A549 treated with Mapracorat at 1 μM for 4 hours (cell line): ENCODE measurements at places on chromosomes 4 and X. TPM values are rescaled to one million over a fixed set of nuclear protein-coding genes. Genes with fewer than 3 reads are reported as not detected.

MTNR1A gene
- 0.36 to 1.2 TPM (median 0.58 TPM) in 5 replicates for total RNA-seq

S100P gene
- 54.2 to 116 TPM (median 104 TPM) in 5 replicates for total RNA-seq

PYURF gene
- total RNA-seq = 69.6 to 83.2 TPM (median 81.1 TPM) in 5 replicates

ADGRL3 gene
- 0.02 to 0.10 TPM (median 0.03 TPM) in 5 replicates for total RNA-seq

GABRB1 gene
- total RNA-seq = not detected in 5 replicates

TMLHE gene
- total RNA-seq = 9.3 to 10.1 TPM (median 9.9 TPM) in 5 replicates

COX7B2 gene
- not detected in 5 replicates for total RNA-seq

CT47B1 gene
- not detected in 5 replicates for total RNA-seq

NCAPG gene
- 22.1 to 28.9 TPM (median 26.7 TPM) in 5 replicates for total RNA-seq

NLGN4X gene
- 0.04 TPM in 2 of 5 replicates, not detected in the others for total RNA-seq

TKTL1 gene
- 0.10 to 0.34 TPM in 2 of 5 replicates, not detected in the others for total RNA-seq

GALNTL6 gene
- total RNA-seq = 0.08 to 0.17 TPM (median 0.10 TPM) in 4 of 5 replicates, not detected in the other

COPS4 gene
- 23.8 to 36.5 TPM (median 24.8 TPM) in 5 replicates for total RNA-seq

NAP1L2 gene
- 0.84 to 1.2 TPM (median 1.1 TPM) in 5 replicates for total RNA-seq
